Stimulated activated naive CD8-positive, alpha-beta T cell treated with anti-CD3 and anti-CD28 coated beads, Interleukin-15, Interleukin-2, amounts not matched to agents 100 U/mL and 50 U/mL, for 24 hours (primary cell): ENCODE measurements at places on chromosomes 16 and 17.

DNA sequence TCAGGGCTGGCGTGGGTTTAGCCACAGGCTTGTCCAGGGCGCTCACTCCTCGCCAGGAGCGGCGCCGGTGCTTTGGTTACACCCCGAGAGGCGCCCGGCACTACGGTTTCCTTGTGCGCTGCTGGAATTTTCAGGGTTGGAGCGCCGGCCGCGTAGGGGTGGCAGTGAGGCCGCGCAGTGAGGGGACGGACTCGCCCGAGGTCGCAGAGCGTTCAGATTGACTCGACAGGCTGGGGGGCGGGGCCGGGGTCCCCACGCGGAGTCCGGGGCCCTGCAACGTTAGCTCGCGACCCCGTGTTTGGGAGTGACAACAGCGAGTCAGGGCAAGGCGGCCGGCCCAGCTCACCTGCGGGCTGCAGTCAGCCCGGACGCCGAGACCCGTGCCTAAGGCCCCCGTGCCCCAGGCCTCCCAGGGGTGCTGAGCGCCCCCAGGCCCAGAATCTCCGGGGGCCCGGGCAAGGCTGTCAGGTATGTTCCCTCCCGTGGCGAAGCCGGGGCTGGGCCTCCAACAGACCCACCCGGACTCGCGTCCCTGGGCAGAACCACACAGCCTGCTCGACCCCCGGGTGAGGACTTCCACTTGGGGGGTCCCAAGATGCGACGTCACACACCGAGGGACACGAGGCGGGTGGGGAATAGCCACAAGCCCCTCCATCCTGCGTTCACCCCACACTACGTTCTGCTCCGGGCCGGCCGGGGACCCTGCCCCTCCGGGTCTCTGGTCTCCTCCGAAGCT lies 1.3 kb upstream of the ACTG1 start:
- peak; percentile 73 for DNase-seq

DNA sequence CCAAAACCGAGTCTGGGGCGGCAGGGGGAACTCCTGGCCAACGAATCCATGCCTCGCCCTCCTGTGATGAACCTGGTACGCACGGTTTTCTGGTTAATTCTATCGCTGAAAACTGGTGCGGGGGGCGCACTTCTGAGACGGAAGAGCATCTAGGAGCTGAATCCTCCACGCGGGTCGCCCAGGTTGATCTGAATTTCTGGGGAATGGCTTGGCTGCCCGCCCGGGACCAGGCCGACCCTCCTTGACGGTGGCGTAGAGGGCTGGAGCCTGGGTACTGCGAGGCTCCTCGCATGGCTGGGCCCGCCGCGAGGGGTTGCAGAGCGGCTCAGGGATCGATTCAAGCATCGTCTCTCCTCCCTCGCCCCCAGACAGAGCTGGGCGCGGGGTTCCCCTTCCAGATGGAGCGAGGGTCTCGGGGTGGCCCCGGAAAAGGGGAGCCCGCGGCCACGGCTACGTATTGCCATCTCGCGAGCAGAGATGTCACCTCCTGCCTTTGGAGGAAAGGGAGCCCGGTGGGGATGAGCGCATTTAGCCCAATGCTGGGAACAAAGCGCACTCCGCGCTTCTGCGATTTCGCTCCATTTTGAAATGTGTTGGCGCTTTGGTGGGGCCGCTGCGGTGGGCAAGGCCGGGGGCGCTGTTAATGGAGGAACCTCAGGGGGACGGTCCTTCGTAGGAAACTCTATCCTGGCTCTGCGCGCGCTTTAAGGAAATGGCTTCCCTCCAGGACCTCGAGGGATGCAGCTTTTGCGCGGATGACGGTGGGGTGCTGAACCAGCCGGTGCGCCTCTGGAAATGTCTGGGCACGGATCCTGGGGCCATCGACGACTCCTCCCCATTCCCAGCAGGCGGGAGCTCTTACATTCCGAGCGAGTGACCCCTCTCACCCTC lies 2.7 kb downstream of the MAPT start:
- no peak for DNase-seq

GRCh38 chr17:61251939-61252865 lies 147.4 kb upstream of the TBX2 start:
- DNase-seq: peak; percentile 19

- no peak for DNase-seq
Measured at GRCh38 chr17:79788989-79789942, 7.6 kb downstream of the CBX8 start.

DNA sequence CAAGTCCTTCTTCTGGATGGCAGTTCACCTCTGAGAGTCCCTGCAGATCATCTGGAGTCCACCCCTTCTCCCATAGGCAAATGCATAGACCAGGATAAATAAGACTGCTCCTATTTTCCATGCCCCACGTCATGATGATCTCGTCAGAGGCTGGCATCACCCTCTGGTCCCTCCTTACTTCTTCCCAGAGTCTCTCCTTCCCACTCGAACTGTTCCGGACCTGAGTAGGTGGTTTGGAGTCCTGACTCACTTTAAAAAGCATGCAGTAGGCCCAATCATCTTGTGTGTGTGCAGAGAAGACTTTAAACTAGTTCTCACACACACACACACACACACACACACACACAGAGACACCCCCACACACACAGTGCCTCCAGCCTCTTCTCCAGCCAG lies 72.0 kb downstream of the SOX9 start:
- DNase-seq: no peak

DNA sequence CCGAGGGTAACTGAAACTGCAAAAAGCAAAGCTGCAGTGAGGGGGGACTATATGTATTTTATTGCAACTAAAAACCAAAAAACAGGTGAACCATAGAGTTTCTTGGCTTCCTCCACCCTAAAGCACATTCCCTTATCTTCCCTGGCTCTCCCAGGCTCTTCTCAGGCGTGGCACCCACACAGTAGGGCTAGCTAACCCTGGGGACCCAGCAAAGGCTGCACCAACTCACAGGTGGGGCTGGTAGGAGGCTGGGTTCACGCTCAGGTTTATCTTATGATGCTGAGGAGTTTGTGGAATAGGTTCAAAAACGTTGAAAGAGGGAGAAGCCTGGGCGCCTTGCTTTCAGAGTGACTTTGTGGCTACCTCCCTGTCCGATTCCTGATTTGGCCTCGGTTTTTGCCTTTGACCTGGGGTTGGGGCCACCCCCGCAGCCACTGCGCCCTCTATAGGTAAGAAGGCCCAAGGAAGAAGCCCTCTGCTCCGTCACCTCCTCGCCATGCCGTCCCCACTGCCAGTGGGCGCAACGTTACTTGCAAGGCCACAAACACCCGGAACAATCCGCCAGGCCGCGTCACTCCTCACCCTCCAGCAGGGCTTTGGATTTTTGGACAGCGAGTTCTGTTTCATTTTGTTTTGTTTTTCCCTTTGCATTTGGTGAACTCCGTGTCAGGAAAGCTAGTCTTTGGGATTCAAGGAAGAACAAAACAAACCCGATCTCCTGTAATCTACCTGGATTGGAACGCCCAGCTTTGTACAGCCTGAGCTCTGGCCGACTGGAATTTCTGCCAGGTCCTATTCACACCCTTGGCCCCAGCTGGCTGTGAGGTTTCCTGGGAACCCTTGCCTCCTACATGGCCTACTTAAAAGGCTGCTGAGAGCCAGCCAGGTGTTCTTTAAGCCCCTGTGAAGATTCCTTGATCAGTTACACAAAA lies 60.8 kb downstream of the TBC1D16 start:
- peak; percentile 19 for DNase-seq

DNA sequence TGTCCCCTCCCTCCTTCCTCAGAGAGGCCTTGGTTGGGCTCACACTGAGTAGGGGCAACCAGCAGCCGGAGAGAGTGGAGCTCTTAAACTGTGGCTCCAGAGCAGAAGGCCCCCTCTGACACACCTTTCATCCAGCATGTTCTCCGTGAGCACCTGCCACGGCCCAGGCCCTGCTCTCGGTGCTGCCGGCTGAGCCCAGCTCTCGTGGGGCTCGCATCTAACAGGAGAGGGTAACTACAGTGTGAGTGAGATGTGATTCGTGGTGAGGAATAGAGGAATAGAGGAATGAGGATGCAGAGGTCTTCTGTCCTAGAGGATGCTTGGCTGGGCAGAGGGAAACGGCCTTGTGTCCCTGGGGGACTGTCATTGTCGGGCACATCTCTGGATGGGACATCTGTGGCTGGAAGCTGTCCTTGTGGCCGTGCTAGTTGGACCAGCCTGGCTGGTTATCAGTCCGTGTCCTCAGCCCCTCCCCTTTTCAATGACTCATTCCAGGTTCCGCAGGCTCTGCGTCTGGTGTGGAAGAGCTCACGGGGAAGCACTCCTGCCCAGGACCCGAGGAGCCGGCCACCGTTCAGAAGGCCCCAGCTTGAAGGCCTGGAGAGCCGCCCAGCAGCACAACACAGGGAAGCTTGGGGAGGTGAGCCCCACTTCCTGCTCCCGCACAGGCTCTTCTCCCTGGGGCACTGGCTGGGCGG lies 11.9 kb upstream of the DNASE1 start:
- DNase-seq: no peak

GRCh38 chr16:10738231-10739077 lies 5.2 kb upstream of the NUBP1 start:
- DNase-seq: peak; percentile 55

GRCh38 chr17:78798695-78799559 lies 16.9 kb upstream of the CYTH1 start:
- no peak for DNase-seq

- DNase-seq: peak; percentile 69
Measured at GRCh38 chr17:80441133-80441578, 26.2 kb downstream of the ENDOV start.

GRCh38 chr17:38853292-38854219 lies at the start of gene RPL23:
TSS of gene RPL23 (minus strand) at chr17:38853721. CDS start at chr17:38853710, 11 bp downstream.
- DNase-seq: peak; percentile 91

DNA sequence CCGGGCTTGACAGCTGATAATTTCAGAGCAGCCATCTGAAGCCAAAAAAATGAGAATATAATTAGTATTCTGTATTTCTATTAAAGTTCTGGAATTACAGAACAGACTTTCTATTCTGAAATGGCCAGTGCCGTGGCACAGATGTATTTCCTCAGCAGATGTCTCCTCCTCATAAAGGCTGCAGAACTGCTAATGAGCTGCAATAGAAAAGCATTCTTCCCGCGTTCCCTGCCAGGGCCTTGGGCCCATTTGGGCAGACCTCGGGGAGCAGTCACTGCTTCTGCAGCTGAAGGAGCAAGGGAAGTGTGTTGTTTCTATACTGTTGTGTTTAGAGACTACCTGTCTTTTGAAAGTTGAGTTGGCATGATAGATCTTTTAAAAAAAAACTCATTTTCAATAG lies 152.6 kb upstream of the CACNG5 start:
- DNase-seq: no peak

GRCh38 chr16:629833-630248 lies 944 bp upstream of the WFIKKN1 start:
- no peak for DNase-seq

- no peak for DNase-seq
Measured at GRCh38 chr17:29384901-29385300, 5.3 kb upstream of the TAOK1 start.

DNA sequence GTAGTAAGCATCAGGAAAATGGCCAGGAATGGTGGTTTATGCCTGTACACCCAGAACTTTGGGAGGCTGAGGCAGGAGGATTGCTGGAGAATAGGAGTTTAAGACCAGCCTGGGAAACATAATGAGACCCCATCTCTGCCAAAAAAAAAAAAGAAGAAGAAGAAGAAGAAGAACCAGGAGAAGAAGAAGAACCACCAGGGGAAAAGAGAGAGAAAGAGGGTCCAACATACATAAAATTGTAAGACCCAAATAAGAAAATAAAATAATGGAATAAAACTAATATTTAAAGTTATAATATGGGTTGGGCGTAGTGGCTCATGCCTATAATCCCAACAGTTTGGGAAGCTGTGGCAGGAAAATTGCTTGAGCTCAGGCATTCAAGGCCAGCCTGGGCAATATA lies 408.4 kb downstream of the ZFHX3 start:
- DNase-seq: no peak

DNA sequence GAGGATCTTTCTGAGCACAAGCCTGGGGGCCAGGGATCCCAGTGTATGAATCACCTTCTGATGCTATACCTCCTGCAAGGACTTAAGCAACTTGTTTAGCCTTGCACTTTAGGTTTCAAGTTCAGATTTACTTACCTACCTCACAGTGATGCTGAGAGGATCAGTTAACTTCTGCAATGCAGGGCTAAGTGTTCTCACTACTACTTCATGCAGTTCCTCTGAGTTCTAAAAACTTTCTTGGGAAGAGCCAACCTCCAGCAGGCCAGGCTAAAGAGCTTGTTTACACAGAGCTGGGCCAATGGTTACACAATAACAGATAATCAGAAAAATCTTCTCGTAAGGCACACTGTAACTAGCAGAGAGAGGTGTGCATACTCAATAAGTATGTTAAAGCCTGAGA lies 13.0 kb downstream of the VEZF1 start:
- no peak for DNase-seq

DNA sequence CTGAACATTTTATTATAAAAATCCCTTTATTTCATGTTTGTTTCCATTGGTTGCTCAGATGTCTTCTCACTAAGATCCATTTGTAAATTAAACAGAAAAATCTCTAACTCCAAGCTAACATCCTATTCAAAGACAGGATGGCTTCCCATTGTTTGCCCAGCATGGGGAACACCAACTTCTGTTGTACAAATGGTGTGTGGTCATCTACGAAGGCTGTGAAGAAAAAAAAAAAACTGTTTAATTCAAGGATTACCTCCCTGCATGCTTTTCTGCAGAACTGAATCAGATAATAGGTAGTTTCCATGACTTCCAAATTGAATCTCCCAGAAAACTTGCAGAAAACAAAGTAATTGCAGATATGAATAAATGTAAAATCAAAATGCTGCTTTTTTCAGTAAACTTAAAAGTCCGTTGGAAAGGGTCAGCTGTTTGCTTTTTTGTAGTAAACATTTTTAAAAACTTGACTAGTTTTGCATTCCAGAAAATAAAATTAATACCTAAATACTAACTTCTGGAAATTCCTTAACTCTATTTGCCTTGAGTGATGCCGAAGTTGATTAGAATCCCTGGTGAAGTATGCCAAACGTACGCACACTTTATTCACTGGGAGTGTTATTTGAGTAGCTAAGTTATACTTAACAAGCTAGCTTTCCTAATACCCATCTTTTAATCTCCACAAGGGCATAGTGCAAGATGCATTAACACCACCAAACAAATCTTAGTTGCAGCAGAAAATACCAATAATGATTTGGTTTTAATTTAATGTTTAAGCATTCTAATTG lies 7.7 kb downstream of the SALL1 start:
- DNase-seq: no peak

DNA sequence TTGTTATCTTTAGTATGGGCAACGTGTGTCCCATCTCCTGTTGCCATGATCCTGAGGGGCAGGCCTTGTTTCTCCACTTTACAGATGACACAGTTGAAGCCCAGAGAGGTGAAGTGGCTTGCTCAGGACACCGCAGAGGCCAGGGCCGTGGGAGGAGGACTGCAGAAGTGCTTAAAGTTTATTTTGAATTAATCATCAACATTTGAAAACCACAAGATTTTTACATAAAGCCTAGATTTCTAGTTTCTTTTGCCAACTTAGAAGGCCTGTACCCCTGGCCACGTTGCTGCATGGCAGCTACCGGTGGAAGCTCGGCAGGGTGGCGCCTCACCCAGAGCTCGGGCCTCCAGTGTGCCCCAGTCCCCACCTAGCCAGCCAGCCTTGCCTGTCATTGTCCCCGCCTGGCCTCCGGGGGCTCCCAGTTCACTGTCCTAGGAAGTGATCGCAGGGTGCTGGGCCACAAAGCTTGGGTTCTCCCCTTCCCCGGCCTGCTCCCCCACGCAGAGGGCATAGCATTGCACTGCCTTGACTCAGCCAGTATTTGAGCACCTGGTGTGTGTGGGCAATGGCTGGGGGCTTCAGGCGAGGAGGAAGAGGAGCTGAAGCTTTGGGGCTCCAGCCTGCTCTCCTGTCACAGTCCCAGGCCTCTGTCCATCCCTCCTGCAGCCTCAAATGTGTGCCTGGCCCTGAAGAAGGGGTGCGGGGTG lies 14.8 kb upstream of the ADCY7 start:
- DNase-seq: no peak
